Peyer's patch (tissue), 4 donors: ENCODE measurements at places on chromosomes 3 and 15. TPM values are rescaled to one million over a fixed set of nuclear protein-coding genes. Genes with fewer than 3 reads are reported as not detected.

GRCh38 chr15:46442184-46442583, 807.4 kb downstream of the SQOR start:
- DNase-seq: no peak

DNA sequence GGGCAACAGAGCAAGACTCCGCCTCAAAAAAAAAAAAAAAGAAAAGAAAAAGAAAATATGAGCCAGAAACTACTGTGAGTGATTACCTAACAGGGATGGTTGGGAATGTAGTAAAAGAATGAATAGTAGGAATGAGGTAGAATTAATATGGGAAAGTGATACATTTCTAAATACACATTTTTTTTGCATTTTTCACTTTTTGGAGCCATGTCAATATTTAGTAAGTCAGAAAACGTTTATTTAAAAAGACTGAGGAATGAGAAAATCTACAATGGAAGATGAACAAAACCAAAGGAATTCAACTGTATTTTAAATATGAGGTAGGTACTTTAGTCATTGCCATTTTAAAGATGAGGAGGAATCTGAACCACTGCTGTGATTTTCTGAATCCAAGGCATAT, 817.2 kb upstream of the CADM2 start:
- DNase-seq: no peak

CTXN2 gene
- not detected for total RNA-seq

DNA sequence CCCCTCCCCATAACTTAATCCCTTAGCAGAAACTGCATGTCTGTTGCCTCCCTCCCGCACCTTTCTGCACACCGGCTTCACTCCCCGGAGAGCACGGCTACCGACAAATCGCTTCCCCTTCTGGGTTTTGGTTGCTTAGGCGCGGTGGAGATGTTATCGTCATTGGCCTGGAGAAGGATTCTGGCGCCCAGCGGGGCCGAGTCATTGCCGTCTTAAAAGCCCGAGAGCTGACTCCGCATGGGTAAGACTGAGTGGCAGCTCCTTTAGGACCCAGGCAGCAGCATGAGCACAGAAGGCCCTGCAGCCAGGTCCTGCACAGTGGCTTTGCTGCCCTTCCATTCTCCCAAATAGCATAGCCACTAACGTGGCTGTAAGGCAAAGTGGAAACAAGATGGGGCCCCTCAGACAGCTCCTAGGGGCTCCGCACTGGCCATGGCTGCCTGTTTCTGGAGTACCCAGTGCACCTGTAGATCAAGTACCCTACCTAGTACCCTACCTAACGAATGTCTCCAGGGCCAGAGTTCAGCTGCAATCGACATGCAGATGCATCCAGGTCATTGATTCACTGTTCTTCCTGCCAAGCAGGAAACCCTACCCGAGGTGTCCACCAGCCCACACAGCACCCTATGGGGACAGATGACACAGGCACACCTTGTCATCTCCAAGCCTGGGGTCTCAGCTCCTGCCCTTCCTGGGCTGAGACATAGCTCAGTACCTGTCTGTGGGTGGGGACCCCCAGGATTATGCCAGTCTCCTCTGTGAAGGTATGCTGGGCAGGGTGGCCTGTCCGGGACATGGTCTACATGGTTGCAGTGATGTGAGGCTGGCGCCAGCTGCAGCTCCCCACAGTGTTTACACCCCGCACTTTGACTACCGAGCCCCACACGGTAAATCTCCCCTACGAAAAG, 147.6 kb downstream of the LRRK1 start:
- no peak for DNase-seq

CDHR4 gene
- not detected for total RNA-seq

DNA sequence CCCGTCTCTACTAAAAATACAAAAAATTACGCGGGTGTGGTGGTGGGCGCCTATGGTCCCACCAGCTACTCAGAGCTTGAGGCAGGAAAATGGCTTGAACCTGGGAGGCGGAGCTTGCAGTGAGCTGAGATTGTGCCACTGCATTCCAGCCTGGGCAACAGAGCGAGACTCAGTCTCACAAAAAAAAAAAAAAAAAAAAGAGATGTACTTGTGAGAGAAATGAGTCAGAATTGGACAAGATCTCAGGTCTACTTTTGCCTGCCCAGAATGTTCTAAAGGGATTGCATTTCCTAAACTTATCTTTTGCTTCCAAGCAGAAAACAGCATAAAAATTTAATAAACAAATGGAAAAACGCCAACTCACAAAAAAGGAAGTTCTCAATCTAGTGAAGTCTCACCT, 167.5 kb downstream of the NR2F2 start:
- no peak for DNase-seq

HTR3E gene
- not detected for total RNA-seq

GRCh38 chr15:67884514-67885174, 44.8 kb upstream of the RNU6-1 start:
- DNase-seq: peak; percentile 96

- DNase-seq: no peak
These were observed 474.8 kb upstream of the GBE1 start for GRCh38 chr3:82236257-82236656.

DNA sequence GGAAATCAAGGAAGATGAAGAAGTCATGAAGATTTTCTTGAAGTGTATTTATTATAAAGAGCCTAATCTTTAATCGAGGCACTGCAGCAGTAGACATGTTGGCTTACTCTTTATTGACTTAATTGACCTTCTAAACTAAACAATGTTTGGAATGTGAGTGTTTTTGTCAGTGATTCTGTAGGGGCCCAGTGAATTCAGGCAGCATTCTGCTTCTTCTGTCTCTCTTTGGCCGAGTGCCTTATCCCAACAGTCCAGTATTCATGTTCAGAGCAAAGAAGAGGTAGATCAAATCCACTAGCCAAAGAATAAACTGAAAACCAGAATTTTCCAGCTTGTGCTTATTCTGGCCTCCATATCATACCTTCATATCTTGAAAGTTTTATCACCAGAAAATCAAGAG, 55.7 kb downstream of the RLBP1 start:
- DNase-seq: no peak

DNA sequence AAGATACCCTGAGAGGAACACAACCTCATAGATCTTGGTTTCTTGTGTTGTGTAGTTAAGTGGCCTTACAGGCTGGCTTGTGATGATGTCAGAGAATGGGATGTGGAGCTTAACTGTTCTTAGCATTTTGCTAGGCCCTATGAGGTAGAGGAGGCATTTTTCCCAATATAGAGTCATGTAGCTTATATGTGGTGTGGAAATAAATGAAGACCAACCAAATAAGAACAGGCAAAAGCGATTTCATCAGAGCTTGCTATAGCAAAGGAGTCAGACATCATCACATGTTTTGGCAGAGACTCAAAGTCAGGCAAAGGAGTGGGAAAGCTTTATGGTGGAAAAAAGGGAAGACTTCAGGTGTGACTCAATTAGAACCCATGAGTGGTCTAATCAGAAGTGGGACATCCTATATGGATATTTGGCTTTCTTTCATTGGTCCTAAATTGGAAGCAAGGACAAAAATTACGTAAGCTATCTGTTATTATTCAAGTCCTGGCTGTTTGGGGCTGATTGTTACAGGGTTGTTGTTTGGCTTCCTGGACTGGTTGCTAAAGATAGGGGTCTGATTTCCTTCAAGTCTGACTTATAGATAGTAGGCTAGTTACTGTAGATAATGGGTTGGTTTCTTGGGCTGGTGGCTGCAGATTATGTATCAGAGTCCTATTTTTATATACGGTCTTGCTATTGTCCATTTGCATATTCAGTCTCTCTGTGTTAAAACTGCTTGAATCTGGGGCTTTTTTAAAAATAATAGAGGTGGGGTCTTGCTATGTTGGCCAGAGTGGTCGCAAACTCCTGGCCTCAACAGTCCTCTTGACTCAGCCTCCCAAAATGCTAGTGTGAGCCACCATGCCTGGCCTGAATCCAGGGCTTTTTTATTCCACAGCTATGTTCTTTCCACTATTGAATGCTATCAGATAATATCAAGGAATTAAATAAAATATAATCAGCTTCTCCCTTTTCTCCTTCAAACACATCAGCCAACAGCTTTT, 30.3 kb upstream of the SETD2 start:
- DNase-seq: no peak

GRCh38 chr3:14537590-14538450, 2.3 kb downstream of the GRIP2 start:
- no peak for DNase-seq

DNA sequence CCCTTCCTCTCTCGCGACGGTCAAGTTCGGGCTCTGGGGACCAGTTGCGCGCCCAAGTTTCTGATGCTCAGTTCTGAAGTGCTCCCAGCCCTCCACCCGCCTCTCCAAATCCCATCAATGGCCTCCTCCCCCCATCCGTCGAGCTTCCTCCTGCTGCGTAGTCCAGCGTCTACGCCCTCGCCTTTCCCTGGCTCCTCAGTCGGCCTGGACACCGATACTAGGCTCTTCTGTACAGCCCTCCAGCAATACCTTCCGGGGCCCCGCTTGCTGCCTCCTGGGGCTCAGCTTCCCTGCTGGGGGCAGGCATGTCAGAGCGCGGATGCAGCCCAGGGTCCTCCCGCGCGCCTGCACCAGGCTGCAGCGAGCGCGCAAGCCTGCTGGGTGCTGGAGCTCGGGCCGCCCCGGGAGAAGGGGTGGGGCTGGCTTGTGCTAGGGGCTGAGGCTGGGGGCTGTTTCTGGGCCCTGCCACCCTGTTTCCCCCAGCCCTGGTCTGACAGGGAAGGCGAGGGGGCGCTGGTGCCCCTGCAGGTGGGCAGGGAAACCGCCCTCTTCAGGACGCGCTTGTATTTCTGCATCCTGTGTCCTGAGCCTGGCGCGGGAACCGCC, 353.3 kb upstream of the SUCLG2 start:
- no peak for DNase-seq

DNA sequence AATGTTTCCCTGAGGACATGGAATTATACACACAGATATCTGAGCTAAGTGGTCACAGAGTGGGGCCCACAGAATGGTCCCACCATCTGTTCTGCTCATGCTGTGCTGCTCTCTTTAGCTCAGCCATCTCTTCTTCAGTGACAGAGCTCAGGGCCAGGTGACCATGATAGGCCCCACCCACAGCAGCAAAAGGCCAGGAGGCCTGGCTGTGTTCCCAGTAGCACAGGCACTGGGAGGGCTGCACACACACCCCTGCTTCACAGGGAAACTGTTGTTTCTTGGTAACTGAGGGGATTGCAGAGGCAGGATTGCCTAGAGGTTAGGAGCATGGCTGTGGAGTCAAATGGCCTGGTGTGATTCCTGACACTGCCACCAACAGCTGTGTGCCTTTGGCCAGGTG, 4.8 kb upstream of the FBXW12 start:
- DNase-seq: no peak

DNA sequence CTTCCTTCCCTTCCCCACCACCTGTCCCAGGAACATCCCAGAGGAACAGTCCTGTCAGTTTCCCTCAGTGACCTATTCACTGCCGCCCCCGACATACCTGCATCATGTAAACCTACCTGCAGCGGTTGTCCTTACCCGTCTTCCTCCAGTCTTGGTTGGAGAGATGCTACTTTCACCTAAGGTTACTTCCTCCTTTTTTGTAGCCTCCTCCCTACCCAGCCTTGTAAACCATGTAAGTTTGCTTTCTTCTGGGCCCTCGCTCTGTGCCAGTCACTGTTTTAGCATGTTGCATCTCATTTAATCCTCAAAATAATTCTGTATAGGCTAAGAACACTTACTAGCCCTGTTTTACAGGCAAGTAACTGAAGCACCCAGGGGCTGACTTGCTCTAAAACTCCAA, 58.3 kb downstream of the GPR171 start:
- DNase-seq: no peak

GRCh38 chr3:52093756-52094545, 37.6 kb upstream of the DUSP7 start:
- no peak for DNase-seq

P2RY14 gene
- total RNA-seq: 3.6 TPM

P2RY13 gene
- total RNA-seq: not detected

RAD51 gene
- total RNA-seq: 7.4 TPM

LRRC31 gene
- total RNA-seq: 57.6 TPM

- no peak for DNase-seq
These were observed 27.8 kb downstream of the IQCF6 start for GRCh38 chr3:51751287-51751686.

DNA sequence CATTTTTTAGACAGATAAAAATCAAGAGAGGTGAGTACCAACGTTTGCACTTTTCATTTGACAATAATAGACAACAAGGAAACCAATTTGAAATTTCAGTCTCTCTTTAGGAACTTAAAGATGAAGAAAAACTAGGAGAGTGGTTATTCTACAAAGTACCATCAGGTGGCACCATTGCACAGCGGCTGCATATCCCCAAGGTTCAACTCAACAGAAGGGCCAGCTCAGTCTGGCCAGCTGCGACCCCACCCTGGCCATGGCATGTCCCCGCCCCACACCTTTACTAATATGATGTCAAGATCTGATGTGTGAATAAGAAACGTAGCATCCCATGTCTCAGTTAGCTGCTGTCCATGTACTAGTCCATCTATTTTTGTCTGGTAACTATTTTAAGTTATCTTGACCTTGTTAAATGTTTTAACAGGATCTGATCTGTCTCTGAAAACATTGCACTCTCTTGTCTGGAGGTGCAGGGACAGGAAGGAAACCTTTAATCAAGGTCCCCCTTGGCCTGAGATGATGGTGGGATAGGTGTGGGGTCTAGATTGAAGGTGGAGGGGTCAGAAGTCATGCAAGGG, 35.5 kb upstream of the CGNL1 start:
- peak; percentile 19 for DNase-seq

DNA sequence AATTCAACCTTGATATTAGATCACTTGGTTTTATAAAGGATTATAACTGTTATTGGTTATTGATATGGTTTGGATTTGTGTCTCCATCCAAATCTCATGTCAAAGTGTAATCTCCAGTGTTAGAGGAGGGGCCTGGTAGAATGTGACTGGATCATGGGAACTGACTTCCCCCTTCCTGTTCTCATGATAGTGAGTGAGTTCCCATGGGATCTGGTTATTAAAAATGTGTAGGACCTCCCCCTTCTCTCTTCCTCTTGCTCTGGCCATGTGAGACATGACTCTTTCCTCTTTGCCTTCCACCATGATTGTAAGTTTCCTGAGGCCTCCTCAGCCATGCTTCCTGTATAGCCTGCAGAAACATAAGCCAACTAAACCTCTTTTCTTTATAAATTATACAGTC, 136.0 kb upstream of the UBE2E2 start:
- no peak for DNase-seq

DNA sequence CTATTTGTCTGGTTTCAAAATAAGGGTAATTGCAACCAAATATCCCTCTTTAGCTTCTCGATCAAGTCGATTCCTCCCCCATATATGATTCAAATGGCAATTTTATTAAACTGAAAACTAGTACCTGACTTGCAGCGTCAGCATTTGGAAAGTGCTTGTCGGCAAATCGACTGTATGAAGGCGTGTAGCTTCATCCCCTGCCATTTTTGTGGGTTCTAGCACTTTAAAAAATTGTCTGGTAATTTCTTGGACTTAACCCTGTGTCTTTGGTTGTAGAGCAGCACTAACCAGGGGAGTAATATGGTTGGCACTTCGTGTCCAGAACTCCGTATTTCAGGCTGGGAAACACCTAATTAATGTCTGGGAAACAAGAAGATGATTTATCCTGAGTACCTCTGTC, 573 bp downstream of the MME start:
- no peak for DNase-seq
